KBM-7 (cell line): ENCODE measurements at places on chromosomes 13 and 19.

GRCh38 chr13:105336706-105337576, 1198.5 kb downstream of the EFNB2 start:
- DNase-seq: no peak

GRCh38 chr13:63631006-63631405, 2215.4 kb upstream of the PCDH20 start:
- DNase-seq: no peak

DNA sequence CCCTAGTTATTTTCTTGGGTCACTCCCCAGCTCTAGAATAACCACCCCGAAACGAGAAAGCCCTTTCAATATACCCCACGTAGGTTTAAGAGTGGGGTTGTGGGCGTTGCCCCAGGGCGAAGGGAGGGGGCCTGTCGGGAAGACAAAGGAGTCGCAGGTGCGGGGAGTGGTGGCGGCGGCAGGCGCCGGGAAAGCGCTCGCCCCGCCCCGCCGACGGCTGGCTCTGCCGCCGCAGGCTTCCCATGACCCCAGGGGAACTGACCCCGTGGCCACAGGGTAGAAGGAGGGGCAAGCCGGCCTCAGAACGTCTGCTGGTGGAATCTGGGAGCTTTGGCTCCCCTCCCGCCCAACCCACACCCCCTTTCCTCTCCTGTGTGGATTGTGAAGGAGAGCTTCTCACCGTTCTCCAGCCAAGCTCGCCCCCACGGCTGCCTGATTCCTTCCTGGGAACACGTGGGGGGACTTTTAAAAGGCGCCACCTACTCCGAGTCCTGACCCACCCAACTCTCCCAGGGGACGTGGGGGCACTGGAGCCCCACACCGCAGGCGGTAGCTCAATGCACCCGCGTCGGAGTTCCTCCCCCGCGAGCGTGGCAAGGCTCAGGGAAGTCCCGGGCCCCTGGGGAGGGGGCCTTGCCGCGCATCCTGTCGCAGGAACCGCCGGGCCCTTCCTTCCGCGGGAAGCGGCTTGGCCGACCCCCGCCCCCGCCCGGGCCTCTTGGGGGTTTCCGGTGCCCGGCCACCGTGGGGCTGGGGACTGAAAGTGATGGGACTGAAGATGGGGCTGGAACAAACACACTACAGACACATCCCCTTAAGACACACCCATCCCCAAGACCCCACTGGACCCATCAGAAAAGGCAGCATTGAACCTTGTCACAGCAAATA, 5.5 kb downstream of the IER2 start:
- peak; percentile 84 for DNase-seq

DNA sequence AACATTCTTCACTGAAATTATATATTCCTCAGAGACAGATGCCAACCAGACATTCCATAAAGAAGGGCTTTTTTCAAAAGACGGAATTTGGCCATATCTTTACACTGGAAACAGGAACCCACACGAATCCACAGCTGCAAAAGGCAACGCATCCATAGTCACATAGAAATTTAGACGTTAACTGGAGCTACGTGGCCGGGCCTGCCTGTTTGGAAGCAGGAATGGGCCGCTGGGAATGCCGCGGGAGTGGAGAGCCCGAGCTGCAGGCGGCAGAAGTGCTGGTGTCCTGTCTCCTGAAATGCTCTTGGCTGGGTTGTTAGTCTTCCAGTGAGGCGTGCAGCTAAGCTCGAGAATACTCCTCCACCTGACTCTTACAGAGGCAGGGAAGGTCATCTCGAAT, 122.2 kb downstream of the KL start:
- DNase-seq: no peak

DNA sequence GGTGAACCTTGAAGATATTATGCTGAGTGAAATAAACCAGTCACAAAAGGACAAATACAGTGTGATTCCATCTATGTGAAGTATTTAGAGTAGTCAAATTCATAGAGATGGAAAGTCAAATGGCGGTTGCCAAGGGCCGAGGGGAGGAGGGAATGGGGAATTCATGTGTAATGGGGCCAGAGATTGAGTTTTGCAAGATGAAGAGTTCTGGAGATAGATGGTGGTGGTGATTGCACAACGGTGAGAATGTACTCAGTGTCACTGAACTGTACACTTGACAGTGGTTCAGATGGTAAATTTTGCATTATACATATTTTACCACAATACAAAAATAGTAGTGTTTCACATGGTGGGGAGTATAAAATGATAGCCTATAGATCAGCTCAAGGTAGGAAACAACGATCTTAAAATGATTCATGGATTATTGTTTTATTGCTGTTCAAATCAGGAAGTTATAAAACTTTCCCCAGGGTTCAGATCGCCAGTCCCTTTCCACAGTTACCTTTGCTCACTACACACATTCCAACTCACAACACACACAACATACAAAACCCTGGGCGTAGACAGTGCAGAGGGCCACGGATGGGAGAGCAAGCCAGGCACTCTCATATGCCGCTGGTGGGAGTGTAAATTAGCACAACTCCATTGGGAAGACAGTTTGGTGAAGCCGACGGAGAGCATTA, 219.9 kb downstream of the ZIC5 start:
- DNase-seq: no peak

GRCh38 chr13:33536601-33537000, 251.0 kb upstream of the STARD13 start:
- DNase-seq: no peak

DNA sequence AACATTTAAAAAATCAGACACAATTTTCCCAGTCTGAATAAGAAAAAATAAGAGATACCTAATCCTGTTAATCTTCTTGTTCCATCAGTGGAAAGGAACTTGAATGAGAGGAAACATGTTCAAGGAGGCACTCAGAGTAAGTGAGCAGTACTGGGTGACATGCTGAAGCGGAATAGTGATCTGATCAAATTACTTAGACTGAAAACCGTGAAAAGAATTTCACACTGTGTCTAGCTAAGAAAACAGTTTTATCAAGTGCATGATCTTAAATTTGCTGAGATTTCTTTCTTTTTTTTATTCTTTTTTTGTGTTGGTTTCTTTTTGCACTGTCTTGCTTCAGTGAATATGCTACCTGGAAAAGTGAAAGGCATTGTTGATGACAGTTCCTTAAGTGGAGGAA, 249.5 kb upstream of the SLC10A2 start:
- no peak for DNase-seq

DNA sequence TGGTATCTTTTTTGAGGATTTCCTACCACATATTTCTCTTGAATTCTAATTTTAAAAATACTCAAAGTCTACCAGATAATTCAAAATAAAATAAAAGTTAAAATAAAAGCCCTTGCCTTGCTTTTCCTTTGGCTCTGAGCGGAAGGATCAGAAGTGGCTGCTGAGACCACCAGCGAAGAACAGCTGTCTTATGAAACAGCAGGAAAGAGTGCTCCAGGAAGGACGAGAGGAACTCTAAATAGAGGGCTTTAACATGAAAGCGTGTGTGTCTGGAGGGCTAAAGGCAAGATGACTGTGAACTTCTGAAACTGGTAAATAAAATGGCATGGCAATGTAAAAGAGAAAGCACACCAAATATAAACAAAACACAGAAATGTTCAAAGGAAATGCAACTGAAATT, 521.5 kb upstream of the SPRY2 start:
- no peak for DNase-seq

DNA sequence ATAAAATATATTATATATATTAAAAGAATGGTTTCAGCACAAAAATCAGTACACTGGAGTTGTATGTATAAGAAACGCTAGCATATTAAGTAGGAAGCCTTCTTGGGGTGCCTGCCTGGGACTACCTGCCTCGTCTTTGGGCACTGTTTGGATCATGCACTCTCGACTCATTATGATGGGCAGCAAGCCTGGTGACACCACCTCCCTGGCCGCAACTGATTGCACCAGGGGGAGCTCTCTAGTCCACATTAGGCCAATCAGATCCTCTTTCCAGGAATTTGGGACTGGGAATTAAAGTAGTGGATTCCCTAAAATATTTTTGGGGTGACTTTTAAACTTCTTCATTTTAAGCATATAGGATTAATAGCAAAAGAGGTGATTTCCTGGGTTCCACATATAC, 56.0 kb upstream of the RGCC start:
- no peak for DNase-seq

- DNase-seq: no peak
These were observed 2.6 kb upstream of the MEIS3 start for GRCh38 chr19:47421844-47422395.

DNA sequence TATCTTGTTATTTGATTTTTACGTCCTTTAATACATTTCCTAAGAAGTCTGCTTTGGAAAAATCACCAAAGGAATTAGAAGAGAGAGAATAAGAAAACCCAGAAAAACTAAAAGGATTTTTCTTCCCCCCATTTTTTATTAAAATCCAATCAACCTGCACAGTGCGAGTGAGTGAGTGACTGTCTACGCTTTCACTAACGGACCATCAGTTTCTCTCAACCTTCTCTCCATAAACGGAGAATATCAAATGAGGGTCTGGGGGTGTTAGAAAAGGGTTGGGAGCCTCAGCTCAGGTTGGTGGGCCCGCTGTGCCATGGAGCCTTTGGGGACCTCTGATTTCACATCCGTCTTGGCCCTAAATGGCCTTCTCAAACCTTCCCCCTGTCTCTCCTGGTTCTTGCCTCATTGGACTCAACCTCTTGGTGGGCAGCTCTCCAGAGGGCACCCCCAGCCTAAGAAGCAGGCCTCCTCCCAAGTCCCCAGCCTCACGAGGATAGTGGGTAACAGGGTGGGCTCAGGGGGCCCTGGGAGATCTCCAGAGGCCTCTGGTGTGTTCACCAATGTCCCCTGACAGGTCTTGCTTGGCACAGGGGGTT, 763 bp upstream of the LRP3 start:
- DNase-seq: no peak

GRCh38 chr13:80665792-80666333, 324.9 kb upstream of the SPRY2 start:
- DNase-seq: no peak

- DNase-seq: peak; percentile 93
These were observed 2.4 kb downstream of the GADD45B start for GRCh38 chr19:2478278-2478755.

DNA sequence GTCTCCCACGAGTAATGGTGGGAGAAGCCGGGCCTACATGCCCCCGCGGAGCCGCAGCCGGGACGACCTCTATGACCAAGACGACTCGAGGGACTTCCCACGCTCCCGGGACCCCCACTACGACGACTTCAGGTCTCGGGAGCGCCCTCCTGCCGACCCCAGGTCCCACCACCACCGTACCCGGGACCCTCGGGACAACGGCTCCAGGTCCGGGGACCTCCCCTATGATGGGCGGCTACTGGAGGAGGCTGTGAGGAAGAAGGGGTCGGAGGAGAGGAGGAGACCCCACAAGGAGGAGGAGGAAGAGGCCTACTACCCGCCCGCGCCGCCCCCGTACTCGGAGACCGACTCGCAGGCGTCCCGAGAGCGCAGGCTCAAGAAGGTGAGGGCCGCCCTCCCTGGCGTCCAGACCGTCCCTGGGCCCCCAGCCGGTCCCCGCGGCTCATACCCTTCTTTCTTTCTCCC, 1.4 kb upstream of the USF2 start:
- no peak for DNase-seq

- no peak for DNase-seq
These were observed 283.1 kb downstream of the KLF12 start for GRCh38 chr13:73851104-73851503.

DNA sequence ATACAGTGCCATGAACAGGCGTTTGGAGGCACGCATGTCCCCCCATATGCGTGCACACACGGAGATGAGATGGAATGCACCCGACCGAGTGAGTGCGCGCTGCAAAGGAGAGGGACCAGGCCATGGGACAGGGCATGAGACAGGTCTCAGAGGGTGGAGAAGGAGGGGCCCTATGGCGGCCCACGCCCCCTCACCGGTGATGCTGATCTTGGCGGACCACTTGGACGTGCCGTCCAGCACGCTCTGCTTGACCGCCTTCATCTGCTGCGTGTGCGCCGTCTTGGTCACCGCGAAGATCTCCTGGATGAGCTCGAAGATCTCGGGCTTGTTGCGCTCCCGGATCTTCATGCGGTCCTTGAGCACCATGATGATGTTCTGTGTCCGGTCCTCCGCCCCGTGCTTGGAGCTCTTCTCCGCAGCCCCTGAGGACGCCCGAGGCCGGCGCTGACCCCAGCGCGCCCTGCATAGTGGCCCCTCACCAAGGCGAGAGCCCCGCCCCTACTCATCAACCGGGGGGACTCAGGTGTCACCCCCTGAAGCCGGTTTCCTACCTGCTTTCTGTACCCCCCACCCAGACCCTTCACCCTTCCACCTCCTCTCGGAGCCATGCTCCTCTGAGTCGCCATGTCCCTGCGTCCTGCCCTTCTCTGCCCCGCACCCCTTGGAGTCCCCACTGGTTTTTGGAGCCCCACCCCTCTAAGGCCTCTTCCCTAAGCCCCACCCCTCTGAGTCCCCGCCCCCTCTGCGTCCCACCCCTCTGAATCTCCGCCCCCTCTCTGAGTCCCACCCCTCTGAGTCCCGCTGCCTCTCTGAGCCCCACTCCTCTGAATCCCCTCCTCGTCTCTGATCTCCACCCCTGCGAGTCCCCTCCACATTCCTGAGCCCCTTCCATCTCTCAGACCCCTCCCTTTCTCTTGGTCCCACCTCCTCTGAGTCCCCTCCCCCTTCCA, 40.8 kb downstream of the UNC13A start:
- DNase-seq: no peak

DNA sequence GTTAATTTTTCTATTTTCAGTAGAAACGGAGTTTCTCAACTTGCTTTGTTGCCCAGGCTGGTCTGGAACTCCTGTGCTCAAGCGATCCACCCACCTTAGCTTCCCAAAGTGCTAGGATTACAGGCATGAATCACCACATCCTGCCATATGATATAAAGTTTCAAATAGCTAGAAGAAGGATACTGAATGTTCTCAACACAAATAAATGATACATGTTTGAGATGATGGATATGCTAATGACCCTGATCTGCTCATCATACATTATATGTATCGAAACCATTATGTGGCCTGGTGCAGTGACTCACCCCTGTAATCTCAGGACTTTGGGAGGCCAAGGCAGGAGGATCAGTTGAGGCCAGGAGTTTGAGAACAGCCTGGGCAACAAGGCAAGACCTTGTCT, 11.5 kb downstream of the CIB3 start:
- DNase-seq: no peak

DNA sequence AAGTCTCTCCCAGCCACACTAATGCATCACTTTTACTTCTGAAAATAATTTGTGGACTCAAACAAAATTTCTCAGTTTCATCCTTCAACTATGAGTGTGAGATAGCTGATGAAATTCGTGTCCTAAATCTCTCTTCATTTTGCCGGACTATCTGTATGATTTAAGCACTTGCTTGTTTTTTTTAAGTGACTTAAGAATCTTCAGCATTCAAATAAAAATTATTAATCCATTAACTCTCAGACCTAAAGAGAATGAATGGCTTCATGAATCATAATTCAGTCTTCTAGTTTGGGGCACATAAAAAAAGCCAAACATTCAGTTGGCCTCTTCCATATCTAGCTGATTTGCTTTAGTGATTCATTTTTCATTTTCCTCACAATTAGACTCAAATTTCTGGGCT, 579.5 kb downstream of the DCT start:
- no peak for DNase-seq

GRCh38 chr19:2613507-2614295, 88.8 kb downstream of the GNG7 start:
- no peak for DNase-seq

GRCh38 chr13:112859817-112860190, 109.2 kb upstream of the MCF2L start:
- DNase-seq: peak; percentile 71
